ENCODE measurements at places on chromosomes 13 and 19.

DNA sequence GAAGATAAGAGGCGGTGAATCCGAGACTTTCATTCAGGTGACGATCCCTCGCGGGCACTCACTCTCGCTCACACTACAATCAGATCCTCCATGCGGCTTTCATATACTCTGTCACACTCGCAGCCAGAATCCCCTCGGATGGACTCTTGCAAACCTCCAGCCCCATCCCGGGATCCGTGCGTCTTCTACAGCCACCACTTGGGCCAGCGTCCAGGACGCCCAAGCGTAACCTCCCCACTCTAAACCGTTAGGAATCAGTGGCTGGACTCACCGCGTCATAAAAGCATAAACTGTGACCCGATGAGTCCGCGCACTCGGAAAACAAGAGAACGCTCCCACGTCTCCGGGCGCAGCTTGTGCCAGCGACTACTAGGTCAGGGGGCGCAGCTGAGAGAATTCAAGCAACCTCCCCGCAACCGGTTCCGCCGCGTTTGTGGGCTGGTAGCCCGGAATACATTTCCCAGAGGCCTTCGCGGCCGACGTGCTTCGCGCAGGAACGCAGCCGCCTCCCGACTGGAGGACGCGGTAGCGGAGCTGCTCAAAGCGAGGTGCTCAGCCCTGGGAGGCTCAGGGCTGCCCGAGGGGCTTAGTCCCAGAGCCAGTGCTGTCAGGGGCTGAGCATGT, 27.6 kb downstream of the ZNF607 start:
- no peak for DNase-seq

GRCh38 chr13:75445717-75446499, 36.1 kb downstream of the TBC1D4 start:
- DNase-seq, result no peak

DNA sequence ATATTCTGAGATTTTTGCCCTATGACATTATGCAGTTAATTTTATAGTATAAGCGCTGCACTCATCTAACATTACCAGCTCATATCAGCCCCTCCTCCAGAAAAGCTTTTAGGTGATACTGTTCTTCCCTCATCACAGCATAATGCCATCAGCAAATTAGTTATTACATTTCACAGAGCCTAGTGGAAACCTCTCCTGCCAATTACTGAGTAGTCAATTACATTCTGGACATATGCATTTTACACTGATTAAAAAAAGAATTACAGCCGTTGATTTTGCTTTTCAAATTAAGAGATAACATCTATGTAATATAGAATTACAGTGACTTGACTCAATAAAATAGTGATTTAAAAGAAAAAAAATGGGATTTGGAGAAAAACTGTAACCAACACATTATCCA, 542.1 kb downstream of the UQCRFS1 start:
- DNase-seq, result no peak

- no peak for DNase-seq
Observed at GRCh38 chr13:96803456-96804100, 190.7 kb downstream of the OXGR1 start.

DNA sequence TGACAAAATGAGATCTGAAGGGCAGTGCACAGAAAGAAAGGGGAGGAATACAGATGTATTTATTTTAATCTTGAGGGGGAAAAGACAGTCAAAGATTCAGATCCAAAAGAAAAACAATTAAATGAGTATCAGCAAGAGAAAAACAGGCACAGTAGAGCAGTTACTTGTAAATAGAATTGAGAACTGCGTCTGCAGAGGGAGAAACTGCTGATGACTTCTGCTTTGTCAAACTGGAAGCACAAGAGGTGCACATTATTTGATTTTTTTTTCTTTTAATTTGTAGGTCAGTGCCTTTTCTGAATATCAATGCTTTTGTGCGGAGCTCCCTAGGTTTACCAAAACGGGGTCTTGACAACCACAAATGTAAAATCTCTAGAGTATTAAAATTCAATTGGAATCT, 37.3 kb downstream of the EFNB2 start:
- DNase-seq, result no peak

GRCh38 chr19:41870401-41870873, 6.6 kb upstream of the CD79A start:
- no peak for DNase-seq

GRCh38 chr13:110915874-110916206, 971 bp upstream of the ANKRD10 start:
- no peak for DNase-seq

- peak; percentile 61 for DNase-seq
Observed at GRCh38 chr13:89066868-89067466, 1395.8 kb downstream of the SLITRK5 start.

- DNase-seq, result no peak
Observed at GRCh38 chr13:66098931-66099628, 1131.1 kb downstream of the PCDH9 start.

DNA sequence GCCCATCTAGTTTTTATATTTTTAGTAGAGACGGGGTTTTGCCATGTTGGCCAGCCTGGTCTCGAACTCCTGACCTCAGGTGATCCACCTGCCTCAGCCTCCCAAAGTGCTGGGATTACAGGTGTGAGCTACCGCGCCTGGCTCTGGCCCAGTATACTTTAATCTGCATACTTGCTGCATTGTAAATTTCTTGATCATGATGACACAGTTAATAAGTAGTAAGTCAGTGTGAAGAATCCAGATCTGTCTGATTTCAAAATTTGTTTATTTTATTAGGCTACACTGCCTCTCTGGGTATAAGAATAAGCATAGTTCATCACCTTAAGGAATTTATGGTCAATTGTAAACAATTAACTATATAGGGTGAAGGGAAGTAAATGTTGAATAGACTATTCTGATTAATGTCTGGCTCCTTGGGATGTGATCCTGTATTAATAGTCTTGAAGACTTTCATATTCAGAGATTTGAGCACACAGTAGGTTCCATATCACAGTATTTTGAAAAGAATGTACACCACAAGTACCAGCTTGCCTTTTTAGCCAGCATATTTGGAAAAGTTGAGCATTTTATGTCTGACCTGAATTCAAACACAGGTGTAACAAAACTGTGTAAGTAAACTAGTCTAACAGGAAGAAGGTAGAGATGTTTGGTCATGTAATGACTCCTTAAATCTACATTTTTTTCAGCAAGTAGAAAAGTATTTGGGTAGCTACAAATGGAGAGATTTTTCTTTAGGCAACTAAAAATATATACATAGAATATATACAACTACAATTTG, 7.4 kb downstream of the ARHGAP35 start:
- DNase-seq, result no peak

GRCh38 chr19:19179548-19180441, 9.7 kb upstream of the MEF2B start:
- no peak for DNase-seq

GRCh38 chr19:48239582-48240141, 16.1 kb downstream of the CARD8 start:
- DNase-seq, result no peak

GRCh38 chr19:17125062-17125727, 49.6 kb downstream of the MYO9B start:
- no peak for DNase-seq

- peak; percentile 37 for DNase-seq
Observed at GRCh38 chr19:16076154-16076957, at the start of gene TPM4. Gene TPM4, plus strand, starts transcription at chr19:16076495. Its CDS starts 71 bp downstream, at chr19:16076566.

DNA sequence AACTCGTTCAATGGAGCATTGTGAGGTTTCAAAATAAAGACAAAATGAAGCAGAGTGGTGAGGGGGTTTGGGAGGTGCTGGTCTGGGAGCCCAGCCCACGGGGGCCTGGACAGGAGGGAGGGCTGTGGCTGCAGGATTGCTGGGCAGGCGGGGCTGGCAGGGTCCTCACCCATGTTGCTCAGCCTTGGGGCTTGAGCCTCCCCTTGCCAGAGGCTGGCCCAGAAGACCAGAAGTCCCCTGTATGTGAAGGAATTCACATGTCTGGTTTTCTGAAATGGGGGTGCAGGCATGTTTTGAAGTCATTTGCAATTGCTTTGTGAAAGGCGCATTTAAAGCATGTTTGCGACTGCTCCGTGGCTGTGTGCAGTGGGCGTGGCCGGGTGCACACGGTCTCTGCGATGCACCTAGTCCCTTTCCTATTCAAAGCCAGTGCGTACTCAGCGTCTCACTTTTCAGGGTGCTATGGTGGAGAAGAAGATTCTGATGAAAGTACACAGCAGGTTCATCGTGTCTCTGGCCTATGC, 2.3 kb downstream of the GRK1 start:
- no peak for DNase-seq

GRCh38 chr13:94169454-94170144, 309.9 kb downstream of the DCT start:
- DNase-seq, result no peak

GRCh38 chr13:79405501-79405830, 589 bp downstream of the RBM26 start:
- no peak for DNase-seq

GRCh38 chr19:29833614-29834261, 21.9 kb downstream of the CCNE1 start:
- no peak for DNase-seq

- DNase-seq, result no peak
Observed at GRCh38 chr13:43786766-43787517, at the start of gene ENOX1. Gene ENOX1, minus strand, starts transcription at chr13:43786972.

GRCh38 chr13:73189776-73190175, 131.0 kb downstream of the KLF5 start:
- DNase-seq, result no peak

GRCh38 chr13:50464349-50465251, 378.9 kb downstream of the DLEU7 start:
- no peak for DNase-seq

- DNase-seq, result no peak
Observed at GRCh38 chr19:5953680-5954213, 24.2 kb downstream of the RANBP3 start.

GRCh38 chr19:17266589-17266974, 661 bp upstream of the BABAM1 start:
- no peak for DNase-seq

DNA sequence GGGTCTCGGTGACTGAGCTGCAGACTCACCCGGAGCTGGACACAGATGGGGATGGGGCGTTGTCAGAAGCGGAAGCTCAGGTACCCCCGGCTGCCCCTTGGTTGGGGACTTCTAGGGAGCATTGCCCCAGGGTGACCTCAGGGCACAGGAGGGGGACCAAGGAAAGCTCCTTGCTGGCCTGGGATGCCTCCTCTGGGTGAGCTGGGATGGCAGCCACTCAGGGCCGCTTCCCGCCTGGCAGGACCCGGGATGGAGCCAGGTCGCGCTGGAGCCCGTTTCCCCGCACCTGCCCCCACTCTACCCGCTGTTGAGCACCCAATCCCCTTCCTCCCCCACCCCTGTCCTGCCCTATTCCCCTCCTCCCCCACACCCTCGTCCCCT, 10.8 kb downstream of the PRKCSH start:
- DNase-seq, result no peak

DNA sequence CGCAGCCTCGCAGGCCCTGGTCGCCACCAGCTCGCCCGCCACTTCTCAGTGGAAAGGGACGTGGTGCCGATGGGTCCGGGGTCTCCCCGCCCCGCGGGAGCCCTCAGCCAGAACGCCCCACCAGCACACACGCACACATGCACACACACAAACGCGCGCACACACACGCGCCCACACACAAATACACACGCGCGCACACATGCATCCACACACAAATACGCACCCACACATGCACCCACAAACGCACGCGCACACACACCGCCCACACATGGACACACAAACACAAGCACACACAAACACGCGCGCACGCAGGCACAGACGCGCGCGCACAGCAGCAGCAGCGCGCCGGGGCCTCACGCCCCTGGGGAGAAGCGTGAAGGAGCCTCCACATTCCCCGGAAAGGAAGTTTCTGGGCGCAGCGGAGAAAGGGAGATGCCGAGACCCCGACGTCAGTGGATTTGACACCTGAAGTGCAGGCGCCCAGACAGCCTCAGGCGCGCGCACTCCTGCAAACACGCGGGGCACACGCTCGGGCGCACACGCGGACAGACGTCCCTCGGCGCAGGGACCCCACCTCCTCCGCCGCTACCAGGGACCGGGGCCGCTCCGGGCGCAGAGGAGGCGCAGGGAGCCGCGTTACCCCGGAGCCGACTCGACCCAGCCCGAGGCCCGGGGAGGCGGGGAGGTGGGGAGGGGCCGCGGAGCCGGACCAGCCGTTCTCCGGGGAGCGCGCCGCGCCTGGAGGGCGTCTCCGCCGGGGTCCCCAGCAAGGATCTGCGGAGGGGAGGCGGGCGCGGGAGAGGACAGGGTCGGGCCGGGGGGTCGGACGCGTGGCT, 622 bp downstream of the RASA3 start:
- DNase-seq, result no peak

DNA sequence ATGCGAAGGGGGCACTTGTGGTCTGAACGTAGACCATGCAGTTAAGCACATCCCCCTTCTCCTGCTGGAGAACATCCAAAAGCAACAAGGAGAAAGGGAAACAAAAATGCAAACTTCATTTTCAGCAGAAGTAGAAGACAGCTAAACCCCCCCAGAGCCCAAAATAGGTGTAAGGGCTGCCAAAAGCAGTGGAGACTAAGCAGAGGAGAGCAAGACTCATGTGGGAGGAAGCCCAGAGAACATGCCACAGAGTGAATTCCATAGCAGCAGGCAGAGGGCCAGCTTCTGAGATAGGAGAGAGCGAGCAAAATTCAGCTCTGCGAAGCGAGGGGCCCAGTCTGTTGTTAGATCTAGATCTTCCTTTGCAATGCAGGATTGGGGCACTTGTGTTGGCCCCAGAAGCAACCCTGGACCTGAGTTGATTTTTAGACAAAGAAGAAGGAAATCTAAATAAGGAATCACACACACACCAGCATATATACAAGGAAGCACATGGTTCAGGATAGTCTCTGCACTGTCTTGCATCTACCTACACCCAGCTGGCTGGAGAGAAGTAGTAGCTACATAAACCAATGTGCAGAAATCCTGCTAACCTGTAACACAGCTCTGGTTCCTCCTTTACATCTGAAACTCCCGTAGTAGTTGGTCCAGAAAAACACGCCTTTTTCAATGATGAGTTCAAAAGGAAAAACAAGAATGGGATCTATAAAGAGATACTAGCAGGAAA, 199.6 kb downstream of the SPRY2 start:
- no peak for DNase-seq

DNA sequence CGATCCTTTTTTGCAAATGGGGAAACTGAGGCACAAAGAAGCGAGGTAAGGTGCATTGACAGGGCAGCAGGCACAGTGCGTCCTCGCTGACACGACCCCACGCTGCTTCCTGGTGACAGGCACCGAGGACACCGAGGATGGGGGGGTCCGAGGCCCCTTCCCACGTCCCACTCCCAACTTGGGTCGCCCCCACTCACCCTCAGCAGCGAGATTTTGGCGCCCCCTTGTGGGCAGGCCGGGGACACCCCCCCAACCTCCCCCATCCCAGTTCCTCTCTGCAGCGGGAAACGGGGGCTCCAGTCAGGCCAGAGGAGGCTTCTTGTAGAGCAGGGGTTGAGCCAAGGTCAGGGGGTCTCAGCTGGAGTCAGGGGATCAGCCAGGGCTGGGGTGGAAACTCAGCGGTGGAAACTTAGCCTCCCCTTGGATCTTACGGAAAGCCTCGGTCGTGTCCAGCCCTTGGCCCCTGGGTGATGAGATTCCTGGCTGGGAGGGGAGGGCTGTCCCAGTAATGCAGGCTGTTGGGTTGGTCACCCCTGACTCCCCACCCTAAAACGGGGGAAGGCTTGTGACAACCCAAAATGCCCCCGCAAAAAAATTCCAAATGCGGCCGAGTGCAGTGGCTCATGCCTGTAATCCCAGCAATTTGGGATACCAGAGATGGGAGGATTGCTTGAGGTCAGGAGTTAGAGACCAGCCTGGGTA, 8.2 kb downstream of the SMIM24 start:
- DNase-seq, result no peak

All from NCI-H1436 (cell line).